Stimulated activated CD4-positive, alpha-beta T cell treated with anti-CD3 and anti-CD28 coated beads, TNF-alpha, amount 100 ng/mL, for 48 hours (primary cell): ENCODE measurements at places on chromosomes 7 and 10.

DNA sequence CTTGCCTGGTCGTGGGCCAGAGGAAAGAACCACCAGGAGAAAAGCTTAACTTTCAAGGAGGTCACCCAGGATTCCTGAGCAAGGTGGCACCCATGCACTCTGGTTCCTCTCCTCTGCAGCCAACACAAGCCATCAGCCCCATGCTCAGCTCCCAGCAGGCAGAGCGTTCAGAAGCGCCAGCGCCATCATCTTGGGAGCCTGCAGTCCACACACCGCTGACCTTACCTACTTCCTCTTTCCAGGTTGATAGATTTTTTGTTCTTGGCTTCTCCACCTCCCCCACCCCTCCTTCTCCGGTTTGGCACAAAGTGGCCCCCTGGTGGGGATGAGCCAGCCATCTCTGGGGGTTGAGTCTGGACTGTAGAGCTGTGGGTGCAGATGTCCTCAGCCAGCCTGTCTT lies 1.7 kb upstream of the WDR86 start:
- no peak for DNase-seq

DNA sequence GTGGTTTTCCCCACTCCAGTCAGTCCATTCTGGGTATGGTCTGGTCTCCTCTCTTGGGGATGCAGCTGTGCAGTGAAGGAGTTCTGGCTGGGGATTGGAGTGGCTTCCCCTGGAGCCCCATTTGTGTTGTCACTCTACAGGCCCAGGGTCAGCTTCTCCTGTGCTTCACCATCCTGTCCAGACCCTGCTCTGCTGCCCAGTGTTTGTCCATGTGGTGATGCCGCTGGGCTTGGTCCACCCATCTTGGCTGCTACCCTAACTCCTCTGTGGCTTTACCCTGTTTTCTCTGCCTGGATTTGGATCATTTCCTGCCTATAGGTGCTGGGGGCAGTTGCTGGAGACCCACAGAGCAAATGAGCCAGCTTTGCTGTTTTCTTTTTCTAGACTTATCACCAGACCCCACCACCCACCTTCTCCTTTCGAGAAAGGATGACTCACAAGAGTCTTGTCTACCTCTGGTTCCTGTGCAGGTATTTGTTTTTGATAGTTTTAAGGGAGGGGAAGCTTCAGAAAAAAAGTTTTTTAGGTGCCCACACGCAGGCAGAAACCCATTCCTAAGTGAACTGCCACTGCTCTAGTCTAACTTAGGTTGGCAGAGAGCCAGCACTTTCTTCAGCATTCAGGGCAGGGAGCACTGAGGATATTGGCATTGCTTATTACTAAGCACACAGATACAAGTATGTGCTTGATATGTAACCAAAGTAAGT lies 8.5 kb downstream of the ZDHHC16 start:
- DNase-seq: no peak

DNA sequence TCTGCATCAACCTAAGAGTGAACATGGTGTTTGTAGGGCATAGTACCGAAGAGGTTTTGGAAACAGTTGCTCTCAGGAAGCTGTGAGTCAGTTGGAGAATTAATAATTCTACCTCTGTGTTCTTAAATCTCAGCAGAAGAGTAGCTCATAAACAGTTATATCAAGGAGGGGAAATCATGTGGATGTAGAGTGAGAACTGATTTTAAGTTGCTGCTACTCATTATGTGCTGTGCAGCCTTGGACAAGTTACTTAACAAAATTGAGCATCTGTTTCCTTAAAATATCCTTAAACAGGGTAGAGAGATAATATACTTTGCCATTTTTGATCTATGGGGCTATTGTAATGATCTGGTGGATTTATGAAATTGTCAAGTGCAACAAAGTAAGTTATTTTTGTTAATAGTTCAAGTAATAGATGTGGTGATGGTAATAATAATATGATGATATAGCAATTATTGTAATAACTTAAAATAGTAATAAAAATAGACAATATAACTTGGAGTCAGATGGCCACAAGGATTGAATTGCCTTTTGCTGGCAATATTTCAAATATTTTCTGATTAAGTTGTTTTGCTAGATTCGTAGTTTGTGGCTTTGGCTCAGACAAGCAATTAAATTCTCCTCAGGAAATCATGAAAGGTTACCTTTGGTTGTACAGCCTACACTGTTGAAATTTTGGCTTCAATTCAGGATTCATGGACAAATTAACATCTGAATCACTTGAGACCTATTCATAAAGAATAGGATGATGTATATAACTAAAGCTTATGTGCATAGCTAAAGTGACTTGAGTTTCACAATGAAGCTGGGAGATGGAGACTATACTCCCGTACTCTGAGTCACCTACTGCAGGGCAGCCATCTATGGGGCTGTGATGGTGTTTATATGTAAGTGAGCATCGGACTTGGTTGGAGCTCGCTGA lies 228.5 kb downstream of the CDK14 start:
- no peak for DNase-seq

DNA sequence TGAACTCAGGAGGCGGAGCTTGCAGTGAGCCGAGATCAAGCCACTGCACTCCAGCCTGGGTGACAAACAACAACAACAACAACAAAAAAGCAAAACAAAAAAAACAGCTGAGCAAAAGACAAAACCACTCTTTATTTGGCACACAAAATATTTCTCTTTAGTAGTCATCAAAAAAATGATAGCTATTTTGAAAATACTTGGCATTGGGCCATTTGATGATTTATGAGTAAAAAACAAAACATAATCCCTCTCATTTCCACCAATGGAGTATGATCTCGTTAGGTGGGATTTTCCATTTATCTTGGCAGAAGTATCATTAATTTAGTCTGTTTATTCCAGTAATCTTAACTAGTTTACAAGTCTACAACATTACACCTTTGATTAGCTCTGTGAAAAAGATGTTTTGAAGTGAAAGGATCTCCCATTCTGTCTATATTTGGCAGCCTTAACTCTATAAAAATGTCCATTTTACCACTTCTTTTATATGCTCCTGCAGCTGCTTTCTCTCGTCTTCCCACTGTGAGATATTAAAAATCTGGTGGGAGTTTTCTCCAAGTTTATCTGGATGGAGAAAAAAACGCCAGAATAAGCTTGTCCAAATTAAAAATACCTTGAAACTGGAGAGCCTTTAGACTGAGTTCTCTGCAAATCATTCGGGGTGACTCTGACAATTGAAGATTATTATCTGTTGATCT lies 58.8 kb upstream of the AGMO start:
- DNase-seq: no peak

DNA sequence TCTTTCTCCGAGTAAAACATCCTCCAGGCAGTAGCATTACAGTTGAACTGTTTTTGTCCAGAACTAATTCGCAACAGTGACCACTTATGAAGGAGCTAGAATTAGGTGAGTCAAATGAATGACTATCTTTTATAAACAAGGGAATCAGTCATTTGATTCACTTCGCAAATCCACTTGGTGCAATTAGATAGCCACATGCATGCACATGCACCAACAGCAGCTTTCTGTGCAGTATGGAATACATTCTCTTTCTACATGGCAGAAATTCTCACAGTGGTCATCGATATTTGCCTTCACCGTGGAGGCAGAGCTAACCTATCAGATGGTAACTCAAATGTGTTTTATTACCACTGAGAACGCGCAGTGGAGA lies 118.8 kb downstream of the CDK6 start:
- DNase-seq: no peak

DNA sequence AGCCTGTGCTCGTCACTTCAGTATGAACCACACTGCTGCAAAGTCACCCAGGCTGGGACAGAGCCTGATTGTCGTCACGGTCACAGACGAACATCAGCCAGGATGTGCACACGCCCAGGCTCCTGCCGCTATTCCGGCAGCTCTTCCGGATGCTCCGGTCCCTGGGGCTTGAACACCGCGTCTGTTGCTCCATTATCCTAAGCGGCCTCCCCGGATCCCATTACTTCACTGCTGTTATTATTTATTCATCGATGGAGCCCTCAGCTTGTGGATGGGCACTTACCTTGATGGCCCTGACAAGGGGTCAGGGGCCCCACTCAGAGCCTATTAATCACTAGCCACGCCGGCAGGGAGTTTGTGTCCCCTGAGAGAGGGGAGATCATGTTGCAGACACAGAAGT lies 120.8 kb upstream of the PCBD1 start:
- DNase-seq: no peak

DNA sequence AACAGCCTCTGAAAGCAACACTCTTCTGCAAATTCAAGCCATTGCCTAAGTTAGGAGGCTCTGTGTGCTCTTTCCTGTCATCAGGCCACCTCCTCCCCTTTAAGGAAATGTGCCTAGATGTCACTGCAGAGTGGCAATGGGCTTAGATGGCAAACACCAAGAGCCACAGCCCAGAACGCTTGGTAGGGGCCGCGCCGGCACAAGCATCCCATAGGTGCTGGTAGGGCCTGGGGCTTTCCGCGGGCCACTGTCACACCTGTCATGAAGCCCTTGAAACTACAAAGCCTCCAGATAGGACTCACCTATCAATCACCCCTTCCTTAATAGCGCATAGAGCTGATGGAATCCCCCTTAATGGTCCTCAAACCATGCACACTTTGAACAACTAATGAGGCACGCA lies 299.9 kb downstream of the GRID1 start:
- no peak for DNase-seq

- no peak for DNase-seq
These were observed 171.4 kb upstream of the INHBA start for GRCh38 chr7:41874201-41874785.

DNA sequence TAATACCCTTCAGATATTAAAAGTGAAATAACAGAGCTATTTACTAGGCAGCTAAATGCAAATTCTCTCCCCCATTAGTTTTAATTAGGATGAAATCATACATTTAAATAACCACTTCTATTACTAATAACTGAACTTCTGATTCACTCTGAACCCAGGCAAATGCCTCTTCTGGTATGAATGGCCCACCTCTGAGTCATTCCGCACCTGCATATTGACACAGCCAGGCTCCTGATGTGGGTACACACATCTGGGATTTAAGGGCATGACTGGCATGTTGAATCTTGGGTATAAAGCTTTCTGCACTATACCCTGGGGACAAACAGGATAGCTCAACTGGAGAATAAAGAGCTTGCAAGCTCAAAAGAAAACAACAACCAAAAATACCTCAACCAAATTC lies 140.9 kb downstream of the AUTS2 start:
- DNase-seq: peak; percentile 34

GRCh38 chr7:142568435-142569097 lies 180.7 kb upstream of the PRSS1 start:
- DNase-seq: no peak

GRCh38 chr10:25102147-25102822 lies 72.5 kb upstream of the GPR158 start:
- no peak for DNase-seq

DNA sequence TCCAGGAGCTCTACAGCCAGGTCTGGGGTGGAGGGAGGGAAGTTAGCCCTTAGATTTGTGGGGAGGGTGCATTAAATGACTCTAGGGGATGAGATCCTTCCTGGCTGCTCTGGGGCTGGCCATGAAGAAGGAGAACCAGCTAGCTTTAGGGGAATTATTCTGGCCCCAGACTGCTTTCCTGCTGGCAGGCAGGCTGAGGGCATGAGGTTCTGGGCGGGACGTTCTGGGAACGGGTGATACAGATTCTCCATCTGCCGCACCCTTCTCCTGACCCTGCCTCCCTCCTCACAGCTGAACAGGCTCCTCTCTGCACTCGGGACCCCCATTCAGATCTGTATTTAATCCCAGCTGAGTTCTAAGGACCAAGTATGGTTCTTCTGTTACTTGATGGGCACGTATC lies 23.9 kb downstream of the GOLGA7B start:
- no peak for DNase-seq

DNA sequence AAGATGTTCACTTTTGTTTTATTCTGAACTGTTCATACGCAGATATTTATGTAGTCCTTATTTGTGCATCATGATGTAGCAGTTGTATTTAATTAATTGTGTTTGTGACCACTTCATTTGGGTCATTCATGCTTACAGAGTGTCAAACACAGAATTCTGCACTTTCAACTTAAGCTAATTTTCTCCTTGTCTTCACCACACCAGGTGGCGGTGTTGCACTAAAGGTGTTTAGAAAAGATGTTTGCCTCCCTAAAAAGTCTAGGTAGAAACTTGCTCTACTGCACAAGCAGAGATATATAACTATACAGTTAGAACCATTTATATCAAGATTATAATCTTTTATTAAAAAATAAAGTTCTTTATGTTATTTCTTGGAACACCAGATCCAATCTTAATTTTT lies 1.3 kb upstream of the TAS2R38 start:
- no peak for DNase-seq

DNA sequence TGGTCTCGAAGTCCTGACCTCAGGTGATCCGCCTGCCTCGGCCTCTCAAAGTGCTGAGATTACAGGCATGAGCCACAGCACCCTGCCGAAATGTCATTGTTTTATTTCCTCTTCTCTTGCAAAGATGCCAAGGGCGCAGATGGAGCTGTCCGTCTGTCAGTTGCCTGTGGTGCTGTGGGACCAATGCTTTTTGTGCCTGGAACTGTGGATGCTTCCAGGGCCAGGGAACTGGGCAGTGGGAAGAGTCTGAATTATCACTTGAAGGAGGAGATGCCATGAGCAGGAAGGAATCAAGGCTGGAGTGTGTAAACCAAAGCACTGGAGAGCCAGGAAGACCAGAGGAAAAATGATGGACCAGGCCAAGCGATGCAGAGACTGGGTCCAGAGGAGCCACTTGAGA lies 459.9 kb downstream of the GALNT17 start:
- no peak for DNase-seq

DNA sequence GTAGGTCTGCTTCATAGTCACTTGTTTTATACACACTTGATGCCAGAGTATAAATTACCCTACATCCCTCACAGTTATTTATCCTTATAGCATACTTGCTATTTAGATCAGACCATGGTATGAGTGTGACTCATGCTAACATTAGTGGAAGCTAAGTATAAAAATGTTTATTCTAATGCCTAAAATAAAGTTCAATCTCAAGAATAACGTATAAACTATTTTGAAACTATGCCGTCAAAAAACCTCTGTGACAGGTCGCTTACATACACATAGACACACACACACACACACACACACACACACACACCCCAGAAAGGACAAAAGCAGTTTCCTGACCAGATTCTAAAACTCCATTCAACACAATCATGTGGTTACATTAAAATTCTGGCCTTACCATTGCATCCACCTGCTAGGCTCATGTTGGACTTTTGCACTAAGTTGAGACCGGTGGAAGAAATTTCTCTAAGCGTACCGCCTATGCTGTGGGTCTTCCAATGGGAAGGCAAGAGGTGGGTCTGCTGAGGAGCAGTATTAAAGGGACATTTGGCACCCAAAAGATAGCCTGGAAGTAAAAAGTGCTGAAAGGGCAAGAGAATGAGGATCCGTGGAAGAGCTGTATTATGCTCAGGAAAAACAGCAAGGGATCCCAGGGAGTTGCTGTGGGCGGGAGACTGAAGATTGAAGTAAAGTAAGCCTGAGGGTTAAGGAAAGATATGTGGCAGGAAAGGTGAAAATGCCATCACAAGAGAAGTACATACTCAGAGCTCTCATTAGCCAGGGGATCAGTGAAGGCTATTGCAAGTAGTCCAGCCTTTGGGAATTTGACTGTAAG lies 5.0 kb downstream of the FOXP2 start:
- no peak for DNase-seq

GRCh38 chr10:12308736-12309375 lies 40.5 kb upstream of the CAMK1D start:
- DNase-seq: no peak

GRCh38 chr10:80289451-80290287 lies at the start of gene MAT1A:
Gene MAT1A (minus strand): TSS chr10:80289658. CDS start chr10:80289423, 235 bp downstream.
- no peak for DNase-seq

GRCh38 chr7:126792521-126792920 lies 460.2 kb downstream of the GRM8 start:
- DNase-seq: no peak

- DNase-seq: no peak
These were observed 8.5 kb upstream of the KLF6 start for GRCh38 chr10:3793553-3793952.

- DNase-seq: no peak
These were observed 119.1 kb downstream of the TFEC start for GRCh38 chr7:115911465-115911864.
